ENCODE measurements at places on chromosomes 5 and 9. TPM values are rescaled to one million over a fixed set of nuclear protein-coding genes. Genes with fewer than 3 reads are reported as not detected.

- no peaks in the 10 kb centered on the region for H3K27me3 ChIP-seq
- H3K4me1 ChIP-seq, result peaks cover 34% of the 10 kb centered on the region
- H3K4me3 ChIP-seq, result no peak overlapping the region
- no peaks in the 10 kb centered on the region for H3K36me3 ChIP-seq
- DNase-seq, result no peak
Measured at GRCh38 chr5:113264046-113264445, 170.7 kb downstream of the TSSK1B start.

- H3K4me1 ChIP-seq, result no peaks in the 10 kb centered on the region
- H3K27ac ChIP-seq, result no peak overlapping the region
- no peak for DNase-seq
- H3K4me3 ChIP-seq, result no peak overlapping the region
- H3K36me3 ChIP-seq, result peaks cover 13% of the 10 kb centered on the region
Measured at GRCh38 chr5:1067141-1068121, 44.4 kb downstream of the SLC12A7 start.

DNA sequence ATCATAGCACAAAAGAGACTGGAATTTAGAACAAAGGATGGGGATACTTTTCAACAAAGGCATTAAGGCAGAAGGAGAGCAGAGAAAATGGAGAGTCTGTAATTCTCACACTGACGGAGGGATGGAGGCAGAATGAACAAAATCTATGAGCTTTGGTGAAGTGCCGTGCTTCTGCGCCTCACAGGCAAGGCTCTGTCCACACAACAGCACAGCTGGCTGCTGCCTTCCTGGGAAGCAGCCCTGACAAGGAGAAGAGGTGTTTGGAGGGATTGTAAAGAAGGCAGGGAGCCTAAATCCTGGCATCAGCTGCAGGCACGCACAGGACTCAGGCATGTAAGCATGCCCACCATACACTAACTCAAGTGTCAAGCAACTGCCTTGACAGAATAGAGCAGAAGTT is 485.2 kb upstream of the KIF2A start:
- H3K27ac ChIP-seq, result no peak overlapping the region
- no peaks in the 10 kb centered on the region for H3K36me3 ChIP-seq
- no peaks in the 10 kb centered on the region for H3K4me1 ChIP-seq
- DNase-seq, result no peak

DNA sequence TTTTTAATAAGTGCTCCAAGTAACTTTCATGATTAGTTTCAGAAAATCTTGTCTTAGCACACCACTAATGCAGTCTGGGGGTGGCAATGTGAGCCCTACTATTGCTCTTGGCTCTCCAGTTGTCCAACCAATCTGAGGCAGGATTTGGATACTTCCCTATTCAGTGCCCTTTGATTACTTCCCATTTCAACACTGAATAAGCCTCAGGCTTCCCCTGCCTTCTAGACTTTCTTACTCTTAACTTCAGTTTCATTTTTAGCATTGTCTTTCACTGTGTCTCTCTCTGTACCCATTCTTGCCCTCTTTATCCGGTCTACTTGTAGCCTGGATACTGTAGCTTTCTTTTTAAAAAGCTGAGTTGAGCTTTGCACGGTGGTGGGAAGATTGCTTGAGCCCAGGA is 186.1 kb downstream of the C9orf152 start:
- H3K27ac ChIP-seq, result no peak overlapping the region
- no peaks in the 10 kb centered on the region for H3K36me3 ChIP-seq
- no peak overlapping the region for H3K4me3 ChIP-seq
- H3K4me1 ChIP-seq, result no peaks in the 10 kb centered on the region
- DNase-seq, result no peak

DNA sequence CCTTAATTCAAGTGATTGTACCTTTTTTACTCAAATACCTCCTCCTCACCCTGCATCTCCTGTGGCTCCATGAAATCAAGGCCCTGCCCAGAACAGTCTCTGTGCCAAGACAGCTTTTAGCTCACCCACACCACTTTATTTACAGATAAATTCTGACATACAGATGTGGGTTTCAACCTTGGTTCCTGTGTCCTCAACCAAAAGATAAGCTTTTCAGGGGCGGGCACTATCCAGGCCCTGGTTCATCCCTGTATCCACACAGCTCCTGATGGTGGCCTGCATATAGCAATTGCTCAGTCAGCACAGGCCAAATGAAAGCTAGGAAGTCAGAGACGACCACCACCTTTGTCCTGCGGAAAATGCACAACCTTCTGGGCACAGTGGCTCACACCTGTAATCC is 8.3 kb downstream of the SHB start:
- peaks cover 51% of the 10 kb centered on the region for H3K4me1 ChIP-seq
- no peaks in the 10 kb centered on the region for H3K36me3 ChIP-seq
- H3K4me3 ChIP-seq, result no peak overlapping the region
- no peak for DNase-seq
- H3K27ac ChIP-seq, result no peak overlapping the region

- no peak for DNase-seq
- H3K27ac ChIP-seq, result no peak overlapping the region
- peaks cover 19% of the 10 kb centered on the region for H3K4me1 ChIP-seq
- no peaks in the 10 kb centered on the region for H3K36me3 ChIP-seq
- no peaks in the 10 kb centered on the region for H3K27me3 ChIP-seq
Measured at GRCh38 chr5:180334751-180335613, 18.2 kb downstream of the GFPT2 start.

DNA sequence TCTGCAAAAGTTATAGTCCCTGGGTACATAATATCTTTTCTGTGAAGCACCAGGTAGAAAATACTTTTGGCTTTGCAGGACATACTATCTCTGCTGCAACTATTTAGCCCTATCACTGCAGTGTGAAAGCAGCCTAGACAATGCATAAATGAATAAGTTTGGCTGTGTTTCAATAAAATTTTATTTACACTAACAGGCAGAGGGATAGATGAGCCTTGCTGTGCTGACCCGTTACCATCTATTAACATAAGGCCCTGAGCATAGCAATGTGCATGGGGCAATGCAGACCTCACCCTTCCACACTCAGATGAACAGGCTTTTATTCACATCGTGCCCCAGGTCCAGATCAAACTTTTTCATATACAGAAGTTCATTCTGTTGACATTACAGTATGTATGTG is 27.8 kb downstream of the RASEF start:
- H3K27me3 ChIP-seq, result no peaks in the 10 kb centered on the region
- H3K36me3 ChIP-seq, result no peaks in the 10 kb centered on the region
- H3K27ac ChIP-seq, result no peak overlapping the region

- H3K4me3 ChIP-seq, result no peak overlapping the region
- no peak for DNase-seq
- no peaks in the 10 kb centered on the region for H3K36me3 ChIP-seq
Measured at GRCh38 chr9:14014218-14014617, 299.7 kb downstream of the NFIB start.

DNA sequence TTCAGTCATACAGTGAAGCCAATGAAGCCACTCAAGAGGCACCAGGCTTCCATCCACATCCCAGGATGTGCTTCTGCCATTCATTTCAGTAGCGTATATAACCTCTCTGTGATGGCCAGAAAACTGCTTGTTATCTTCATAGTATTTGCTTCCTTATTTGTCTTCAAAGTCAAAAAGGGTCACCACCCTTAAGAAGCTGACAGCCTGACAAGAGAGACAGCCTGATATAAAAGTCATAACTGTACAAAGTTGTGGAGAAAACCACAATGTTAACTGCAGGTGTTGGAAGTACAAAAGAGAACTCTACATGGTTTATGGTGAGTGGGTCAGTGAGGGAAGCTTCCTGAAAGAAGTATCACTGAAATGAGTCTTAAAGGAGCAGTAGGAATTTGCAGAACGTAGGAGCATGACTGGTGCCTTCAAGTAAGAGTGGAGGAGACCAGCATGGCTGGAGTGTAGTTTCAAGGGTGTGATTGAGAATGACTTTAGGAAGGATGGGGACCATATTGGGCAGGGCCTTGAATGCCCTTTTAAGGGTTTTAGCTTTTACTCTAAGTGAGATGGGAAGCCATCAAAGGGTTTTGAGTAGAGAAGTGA is 33.7 kb downstream of the NIM1K start:
- no peaks in the 10 kb centered on the region for H3K27me3 ChIP-seq
- H3K4me1 ChIP-seq, result no peaks in the 10 kb centered on the region
- no peak overlapping the region for H3K27ac ChIP-seq
- H3K36me3 ChIP-seq, result no peaks in the 10 kb centered on the region

DNA sequence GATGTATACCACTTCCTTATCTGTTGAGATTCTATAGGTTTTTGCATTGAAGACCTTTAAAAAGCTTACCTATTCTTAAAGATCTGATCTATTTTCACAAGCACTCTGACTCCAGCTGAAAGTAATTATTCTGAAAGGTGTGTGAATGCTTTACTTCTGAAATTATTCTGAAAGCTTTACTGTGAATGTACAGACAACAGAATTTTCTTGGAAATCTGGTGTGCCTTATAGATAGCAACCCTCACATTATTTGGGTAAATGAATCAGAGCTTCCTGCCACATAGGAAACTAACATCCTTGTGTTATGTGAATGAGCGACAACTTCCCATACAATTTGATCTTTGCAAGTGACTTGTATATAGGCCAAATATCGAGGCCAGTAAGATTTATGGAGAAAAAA is 6.5 kb downstream of the CDO1 start:
- H3K4me1 ChIP-seq, result no peaks in the 10 kb centered on the region
- no peaks in the 10 kb centered on the region for H3K27me3 ChIP-seq
- no peak for DNase-seq
- H3K36me3 ChIP-seq, result no peaks in the 10 kb centered on the region
- H3K4me3 ChIP-seq, result no peak overlapping the region

DNA sequence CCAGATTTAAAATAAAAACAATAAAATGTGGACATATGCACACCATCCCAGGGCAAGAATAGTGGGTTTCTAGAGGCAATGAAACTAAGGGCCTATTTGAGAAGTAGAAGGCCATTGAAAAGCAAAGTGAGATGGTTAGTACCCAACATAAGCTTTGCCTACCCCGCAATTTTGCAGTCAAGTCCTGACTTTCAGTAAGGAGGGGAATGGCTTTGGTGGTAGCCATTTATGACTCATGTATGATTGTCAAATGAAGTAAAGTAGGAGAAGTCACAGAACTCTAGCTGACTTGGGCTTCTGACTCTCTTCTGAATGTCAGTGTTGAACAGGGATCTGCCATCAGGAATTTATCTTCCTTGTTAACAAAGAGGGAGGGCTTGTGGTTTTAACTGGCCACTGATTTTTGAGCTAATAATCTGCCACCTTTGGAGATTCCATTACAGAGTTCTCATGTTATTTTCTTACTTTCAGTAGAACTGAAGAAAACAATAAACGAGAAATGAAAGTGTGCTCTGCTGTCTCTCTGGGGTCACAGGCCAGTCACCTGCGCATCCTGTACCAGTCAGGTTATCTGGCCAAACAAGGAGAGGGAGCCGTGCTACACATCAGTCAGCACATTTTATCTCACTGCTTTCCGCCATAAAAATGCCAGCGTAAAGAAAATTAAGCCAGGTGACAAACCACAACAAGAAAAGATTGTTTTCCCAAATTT is 14.3 kb upstream of the SNCAIP start:
- H3K4me3 ChIP-seq, result no peak overlapping the region
- no peak for DNase-seq
- H3K36me3 ChIP-seq, result no peaks in the 10 kb centered on the region
- H3K27ac ChIP-seq, result no peak overlapping the region

GRCh38 chr9:28407351-28407750 is 834.1 kb upstream of the C9orf72 start:
- H3K4me3 ChIP-seq, result no peak overlapping the region
- H3K4me1 ChIP-seq, result no peaks in the 10 kb centered on the region
- no peak for DNase-seq
- no peak overlapping the region for H3K27ac ChIP-seq
- no peaks in the 10 kb centered on the region for H3K27me3 ChIP-seq

NTMT1 gene
- total RNA-seq, result 15.5 TPM

TAS2R1 gene
- not detected for total RNA-seq

SCGB3A2 gene
- total RNA-seq, result not detected

GABRA6 gene
- not detected for total RNA-seq
